Stimulated activated CD4-positive, alpha-beta T cell treated with anti-CD3 and anti-CD28 coated beads, Interleukin-2, amount 100 ng/mL, for 24 hours (primary cell): ENCODE measurements at places on chromosomes 2 and 18.

GRCh38 chr2:42819160-42819559, 26.8 kb upstream of the HAAO start:
- DNase-seq = no peak

- peak; percentile 74 for DNase-seq
These were observed 143.6 kb upstream of the MAP3K20 start for GRCh38 chr2:172931918-172932520.

GRCh38 chr2:59206361-59206760, 965.2 kb upstream of the FANCL start:
- no peak for DNase-seq

- DNase-seq = no peak
These were observed 6.8 kb downstream of the MGAT5 start for GRCh38 chr2:134260713-134261112.

GRCh38 chr2:41832218-41832617, 215.6 kb upstream of the PKDCC start:
- DNase-seq = no peak

- no peak for DNase-seq
These were observed 80.5 kb downstream of the AAK1 start for GRCh38 chr2:69563021-69563420.

- no peak for DNase-seq
These were observed 273.9 kb upstream of the EPAS1 start for GRCh38 chr2:46023165-46023854.

GRCh38 chr18:78136986-78137385, 842.6 kb upstream of the SALL3 start:
- DNase-seq = no peak
